ENCODE measurements at places on chromosomes 3 and 15. TPM values are rescaled to one million over a fixed set of nuclear protein-coding genes. Genes with fewer than 3 reads are reported as not detected.

DNA sequence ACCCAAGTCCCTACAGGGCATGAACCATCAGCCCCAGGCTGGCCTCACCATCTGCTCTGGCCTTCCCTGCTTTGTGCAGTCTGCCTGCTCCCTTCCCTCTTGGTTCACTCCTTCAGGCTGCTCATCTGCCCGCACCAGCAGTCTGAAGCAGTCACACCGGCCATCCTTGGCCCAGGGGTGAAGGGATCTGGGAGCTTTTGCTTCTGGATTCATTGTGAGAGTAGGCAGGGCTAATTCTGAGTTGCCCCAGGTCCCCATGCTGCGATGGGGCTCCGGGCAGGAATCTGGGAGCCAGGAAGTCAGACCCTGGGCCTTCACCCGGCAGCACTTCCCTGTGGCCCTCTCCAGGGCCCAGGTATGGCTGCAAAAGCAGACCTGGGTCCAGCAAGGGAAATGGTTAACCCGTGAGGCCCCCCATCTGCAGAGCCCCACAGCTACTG, 99.7 kb downstream of the VGLL4 start:
- no peaks in the 10 kb centered on the region for H3K36me3 ChIP-seq
- peak; percentile 22 for DNase-seq
- no peak overlapping the region for H3K4me3 ChIP-seq
- peak overlapping the region; percentile 30 for H3K27ac ChIP-seq

GRCh38 chr3:179453967-179454366, 2.7 kb upstream of the GNB4 start:
- no peaks in the 10 kb centered on the region for H3K27me3 ChIP-seq
- peaks cover 18% of the 10 kb centered on the region for H3K4me1 ChIP-seq
- no peaks in the 10 kb centered on the region for H3K36me3 ChIP-seq
- no peak overlapping the region for H3K27ac ChIP-seq
- H3K4me3 ChIP-seq = no peak overlapping the region
- DNase-seq = no peak

The CYP8B1 gene
- not detected for total RNA-seq

The HPS3 gene
- total RNA-seq = 14.2 TPM

The P3H2 gene
- 4.3 TPM for total RNA-seq

The ATP13A4 gene
- not detected for total RNA-seq
